ENCODE measurements at places on chromosomes 3 and 15.

DNA sequence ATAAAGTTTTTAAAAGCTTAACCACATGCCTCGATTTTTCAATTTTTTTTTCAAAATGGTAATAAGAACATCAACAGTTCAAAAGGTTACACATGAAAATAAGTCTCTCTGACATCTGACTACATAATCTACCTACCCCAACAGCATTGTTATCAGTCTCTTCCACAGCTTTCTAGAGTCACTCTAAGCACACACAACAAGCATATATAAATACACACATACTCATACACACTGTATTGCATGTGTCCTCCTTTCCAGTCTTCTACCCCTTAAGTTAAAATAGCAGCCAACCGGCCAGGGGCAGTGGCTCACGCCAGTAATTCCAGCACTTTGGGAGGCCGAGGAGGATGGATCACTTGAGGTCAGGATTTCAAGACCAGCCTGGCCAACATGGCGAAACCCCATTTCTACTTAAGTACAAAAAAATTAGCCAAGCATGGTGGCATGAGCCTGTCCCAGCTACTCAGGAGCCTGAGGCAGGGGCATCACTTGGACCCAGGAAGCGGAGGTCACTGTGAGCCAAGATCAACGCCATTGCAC is 12.2 kb downstream of the TBL1XR1 start:
- DNase-seq, result no peak

- no peak for DNase-seq
Observed at GRCh38 chr3:61758839-61759238, 197.5 kb downstream of the PTPRG start.

DNA sequence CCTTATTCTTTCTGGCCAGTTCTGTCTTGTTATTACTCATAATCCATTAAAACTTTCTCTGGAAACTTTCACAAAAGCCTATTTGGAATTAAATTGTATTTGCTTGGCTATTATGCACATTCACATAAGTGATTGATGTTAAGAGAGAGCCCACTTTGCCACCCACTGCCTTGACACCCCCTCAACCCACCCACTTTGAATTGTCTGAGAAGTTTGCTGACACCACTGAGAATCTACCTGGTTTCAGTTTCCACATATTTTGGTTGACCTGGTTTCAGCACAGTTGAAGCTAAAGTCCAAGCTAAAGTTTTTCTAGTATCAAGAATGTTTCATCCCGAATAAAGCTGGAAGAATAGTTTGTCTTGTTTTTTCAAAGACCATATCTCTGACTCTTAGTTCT is 70.9 kb downstream of the ARMC8 start:
- no peak for DNase-seq

DNA sequence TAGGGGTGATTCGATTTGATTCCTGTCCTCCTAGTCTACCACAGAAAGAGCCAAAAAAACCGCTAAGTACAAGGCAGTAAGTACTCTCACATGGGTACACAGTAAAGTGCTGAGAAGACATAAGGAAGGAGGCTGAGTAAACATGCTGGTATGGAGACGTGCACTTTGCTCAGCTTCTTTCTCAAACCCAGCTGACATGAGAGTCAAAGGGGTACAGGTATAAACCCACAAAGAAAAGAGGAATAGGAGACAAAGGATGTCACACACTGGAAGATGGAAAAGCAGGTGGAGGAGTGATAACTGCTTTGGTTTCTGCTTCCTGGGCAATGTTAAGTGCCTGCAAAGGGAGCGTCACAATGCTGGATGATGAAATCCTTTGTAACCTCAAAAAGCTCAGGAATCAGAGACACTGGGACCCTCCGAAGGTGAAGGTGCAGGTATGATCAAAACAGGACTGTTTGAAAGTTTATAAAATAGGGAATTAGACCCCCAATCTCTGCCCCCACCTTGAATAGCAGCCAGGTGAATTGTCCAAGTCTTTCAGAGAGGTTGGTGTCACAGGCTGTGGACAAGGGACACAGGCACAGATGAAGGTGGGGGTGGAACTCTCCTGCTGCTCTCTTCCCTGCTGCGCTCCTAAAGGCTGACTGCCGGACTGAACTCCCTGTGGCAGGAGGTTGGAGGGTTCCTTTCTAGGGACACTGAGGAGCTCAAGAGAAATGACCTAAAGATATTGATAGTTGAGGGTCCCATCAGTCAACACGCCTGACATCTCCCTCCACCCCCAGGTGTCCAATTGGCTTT is 101.8 kb downstream of the RAB11A start:
- no peak for DNase-seq

- DNase-seq, result no peak
Observed at GRCh38 chr3:138303474-138303873, 26.2 kb downstream of the NME9 start.

DNA sequence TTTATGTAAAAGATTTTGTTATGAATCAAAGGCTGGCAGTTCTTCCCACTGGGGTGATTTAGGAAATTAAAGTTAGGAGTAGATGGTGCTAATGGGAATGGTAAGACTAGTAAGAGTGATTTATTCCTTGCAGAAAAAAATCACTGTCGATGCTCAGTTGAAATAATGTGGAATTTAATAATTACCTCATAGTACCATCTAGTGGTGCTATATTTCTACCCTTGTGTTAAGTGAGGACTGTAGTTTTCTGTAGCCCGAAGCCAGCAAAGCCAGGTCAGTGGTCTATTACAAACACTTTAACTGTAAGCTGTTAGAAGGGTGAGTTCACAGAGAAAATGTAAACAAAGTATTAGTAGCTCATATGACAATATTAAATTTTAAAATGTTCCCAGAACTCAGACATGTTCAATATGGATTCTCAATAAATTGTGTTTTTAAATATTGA is 39.5 kb upstream of the GOLGA8J start:
- DNase-seq, result no peak

DNA sequence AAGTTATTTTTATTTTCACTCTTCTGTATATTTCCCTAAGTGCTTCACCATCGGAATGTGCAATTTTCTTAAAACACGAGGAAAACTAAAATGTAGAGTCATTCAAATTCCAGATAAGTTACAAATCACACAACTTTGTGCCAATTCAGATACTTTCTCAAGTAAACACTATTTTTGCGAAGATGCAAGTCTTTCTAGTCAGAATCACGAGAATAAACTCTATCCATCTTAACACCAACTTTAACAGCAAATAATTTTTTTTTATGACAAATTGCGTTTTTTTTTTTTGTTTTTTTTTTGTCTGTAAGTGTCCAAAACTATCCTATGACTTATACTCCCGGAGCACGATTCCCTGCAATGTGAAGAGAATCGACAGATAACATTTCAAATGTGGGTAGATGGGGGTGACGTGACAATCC is 1.3 kb downstream of the STAG1 start:
- DNase-seq, result no peak

GRCh38 chr3:154955907-154956533 is 124.1 kb upstream of the MME start:
- no peak for DNase-seq

GRCh38 chr15:34259566-34259965 is 34.8 kb downstream of the EMC4 start:
- DNase-seq, result no peak

DNA sequence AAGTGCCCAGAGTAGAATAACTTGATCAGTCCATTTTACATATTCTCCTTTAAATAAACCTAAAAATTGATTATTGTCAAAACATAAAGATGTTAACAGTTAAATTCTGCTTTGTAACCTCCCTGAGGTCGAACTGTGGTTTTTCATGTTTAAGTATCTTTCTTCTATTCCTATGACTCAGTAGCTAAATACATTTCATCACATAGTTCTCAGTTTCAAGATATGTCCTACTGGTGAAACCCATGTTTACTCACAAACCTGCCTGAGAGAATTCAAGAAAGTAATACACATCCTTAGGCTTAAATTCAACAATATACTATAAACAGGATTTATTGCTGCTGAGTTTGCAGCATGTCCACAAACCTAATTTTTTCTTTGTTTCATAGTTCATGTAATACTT is 692.9 kb downstream of the ZPLD1 start:
- DNase-seq, result no peak

DNA sequence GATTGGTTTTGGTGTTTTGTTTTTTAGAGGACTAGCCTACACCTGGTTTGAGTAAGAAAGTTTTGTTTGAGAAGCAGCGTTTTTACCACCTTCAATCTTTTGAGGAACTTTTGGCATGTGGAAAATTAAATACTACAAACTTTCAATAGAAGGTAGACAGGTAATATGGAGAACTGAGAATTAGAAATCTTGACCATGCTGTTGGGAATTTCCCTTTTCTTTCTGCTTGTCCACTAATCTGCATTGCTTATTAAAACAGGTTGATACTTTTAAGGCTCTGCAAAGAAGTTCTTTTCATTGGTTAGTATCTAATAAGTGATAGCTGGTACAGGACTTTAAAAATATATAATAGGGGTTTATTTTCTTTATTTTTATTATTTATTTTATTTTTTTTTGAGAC is 31.9 kb downstream of the UBE2E1 start:
- DNase-seq, result no peak

GRCh38 chr3:101685870-101686307 is 629 bp downstream of the RPL24 start:
- no peak for DNase-seq

Data from T-helper 22 cell (primary cell).